Transverse colon (tissue), 4 donors: ENCODE measurements at places on chromosomes 13 and 19. TPM values are rescaled to one million over a fixed set of nuclear protein-coding genes. Genes with fewer than 3 reads are reported as not detected.

DNA sequence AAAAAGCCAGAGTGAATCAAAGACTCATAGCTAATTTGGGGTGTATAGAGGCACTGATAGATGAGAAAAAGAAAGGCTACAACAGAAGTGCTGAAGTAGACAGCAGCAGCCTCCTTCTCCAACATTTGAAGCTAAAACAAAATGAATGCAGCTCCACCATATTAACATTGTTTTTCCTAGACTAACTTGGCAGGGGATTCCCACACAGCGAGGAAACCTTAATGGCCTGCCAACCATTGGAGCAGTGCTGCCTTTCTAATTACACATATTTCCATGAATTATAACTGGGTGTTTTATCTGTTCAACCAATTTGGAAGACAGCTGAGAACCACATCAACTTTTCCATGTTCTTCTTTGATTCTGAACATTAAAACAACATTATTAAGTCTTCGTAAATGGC is 478.6 kb downstream of the LIG4 start:
- H3K36me3 ChIP-seq = no peaks in the 10 kb centered on the region
- no peak overlapping the region for H3K4me3 ChIP-seq
- no peak for DNase-seq
- no peaks in the 10 kb centered on the region for H3K27me3 ChIP-seq

- H3K27me3 ChIP-seq = no peaks in the 10 kb centered on the region
- no peak overlapping the region for H3K4me3 ChIP-seq
- H3K27ac ChIP-seq = no peak overlapping the region
- no peak for DNase-seq
- no peaks in the 10 kb centered on the region for H3K4me1 ChIP-seq
- H3K36me3 ChIP-seq = no peaks in the 10 kb centered on the region
Observed at GRCh38 chr19:13241231-13242104, 91.3 kb downstream of the IER2 start.

GRCh38 chr19:17555929-17556813 is 722 bp downstream of the COLGALT1 start:
- peak; percentile 81 for DNase-seq
- H3K27ac ChIP-seq = peak overlapping the region; percentile 94
- H3K36me3 ChIP-seq = peaks cover 8% of the 10 kb centered on the region
- H3K4me3 ChIP-seq = peak overlapping the region; percentile 99
- H3K4me1 ChIP-seq = peaks cover 10% of the 10 kb centered on the region
- no peaks in the 10 kb centered on the region for H3K27me3 ChIP-seq

GRCh38 chr13:75299913-75300862 is 181.8 kb downstream of the TBC1D4 start:
- H3K4me1 ChIP-seq = no peaks in the 10 kb centered on the region
- no peaks in the 10 kb centered on the region for H3K36me3 ChIP-seq
- H3K27ac ChIP-seq = no peak overlapping the region
- no peak for DNase-seq
- no peak overlapping the region for H3K4me3 ChIP-seq

DNA sequence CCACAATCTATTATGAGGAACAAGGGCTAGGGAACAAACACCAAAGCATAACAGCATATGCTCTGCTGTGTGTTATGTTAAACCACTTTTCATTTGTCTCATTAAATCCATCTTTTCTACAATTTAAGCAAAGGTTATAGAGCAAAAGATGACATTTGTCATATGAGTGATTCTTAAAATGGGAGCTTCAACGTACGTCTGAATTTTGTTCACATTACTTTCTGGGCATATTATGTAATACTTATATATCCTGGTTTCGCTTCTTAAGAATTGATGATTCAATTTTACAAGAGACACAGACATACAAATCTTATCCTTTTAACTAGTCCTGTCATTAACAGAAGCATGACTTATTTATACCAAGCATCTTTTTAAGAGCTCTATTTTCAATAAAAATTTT is 3.3 kb upstream of the TPP2 start:
- H3K27me3 ChIP-seq = no peaks in the 10 kb centered on the region
- H3K4me1 ChIP-seq = peaks cover 21% of the 10 kb centered on the region
- no peak overlapping the region for H3K27ac ChIP-seq
- H3K4me3 ChIP-seq = no peak overlapping the region

DNA sequence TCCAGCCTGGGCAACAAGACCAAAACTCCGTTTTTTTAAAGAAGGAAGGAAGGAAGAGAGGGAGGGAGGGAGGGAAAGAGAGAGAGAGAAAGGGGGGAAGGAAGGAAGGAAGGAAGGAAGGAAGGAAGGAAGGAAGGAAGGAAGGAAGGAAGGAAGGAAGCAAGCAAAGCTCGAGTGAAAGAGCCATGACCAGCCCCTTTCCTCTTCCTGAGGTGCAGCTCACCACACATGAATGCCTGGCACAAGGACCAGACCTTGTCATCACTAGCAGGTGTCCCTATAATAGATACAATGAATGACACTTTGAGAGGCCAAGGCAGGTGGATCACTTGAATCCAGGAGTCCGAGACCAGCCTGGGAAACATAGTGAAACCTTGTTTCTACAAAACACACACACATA is 31.0 kb downstream of the SPRY2 start:
- H3K36me3 ChIP-seq = no peaks in the 10 kb centered on the region
- H3K4me1 ChIP-seq = no peaks in the 10 kb centered on the region
- no peaks in the 10 kb centered on the region for H3K27me3 ChIP-seq
- no peak overlapping the region for H3K27ac ChIP-seq
- no peak for DNase-seq
- H3K4me3 ChIP-seq = no peak overlapping the region

DNA sequence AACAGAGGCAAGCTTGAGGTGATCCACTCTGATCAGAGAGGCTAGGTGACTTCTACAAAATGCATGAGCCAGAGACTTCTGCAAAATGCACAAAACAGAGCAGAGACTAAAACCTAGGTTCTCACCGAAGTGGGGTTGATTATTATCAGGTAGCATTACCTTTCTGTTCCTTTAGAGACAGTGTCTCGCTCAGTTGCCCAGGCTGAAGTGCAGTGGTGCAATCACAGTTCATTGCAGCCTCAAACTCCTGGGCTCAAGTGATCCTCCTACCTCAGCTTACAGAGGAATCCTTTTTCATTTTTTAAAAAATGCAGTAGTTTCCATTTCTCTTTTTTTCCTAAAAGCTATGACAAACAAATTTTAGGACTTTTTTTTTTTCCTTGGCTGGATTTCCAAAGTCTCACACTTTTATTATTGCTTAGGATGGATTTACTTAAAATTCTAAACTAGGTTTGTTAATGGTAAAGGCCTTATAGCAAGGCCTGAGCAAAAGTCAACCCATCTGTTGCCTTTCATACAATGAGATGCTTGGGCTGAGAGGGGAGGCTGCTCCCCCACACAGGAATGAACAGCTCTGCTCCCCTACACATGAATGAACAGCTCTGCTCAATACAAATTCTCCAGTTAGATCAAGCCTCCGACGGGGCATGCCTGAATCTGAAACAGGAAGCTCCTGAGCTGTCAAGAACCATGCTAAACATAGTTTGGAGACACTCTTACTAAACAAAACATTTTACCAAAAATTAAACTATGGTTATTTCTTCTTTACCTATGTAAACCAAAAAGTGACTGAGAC is 18.8 kb upstream of the TNFRSF19 start:
- H3K4me3 ChIP-seq = no peak overlapping the region
- H3K4me1 ChIP-seq = no peaks in the 10 kb centered on the region
- no peak for DNase-seq
- no peaks in the 10 kb centered on the region for H3K36me3 ChIP-seq
- no peak overlapping the region for H3K27ac ChIP-seq

- DNase-seq = no peak
- no peak overlapping the region for H3K4me3 ChIP-seq
- H3K27ac ChIP-seq = no peak overlapping the region
Observed at GRCh38 chr13:95822303-95822702, 145.4 kb downstream of the DNAJC3 start.

DNA sequence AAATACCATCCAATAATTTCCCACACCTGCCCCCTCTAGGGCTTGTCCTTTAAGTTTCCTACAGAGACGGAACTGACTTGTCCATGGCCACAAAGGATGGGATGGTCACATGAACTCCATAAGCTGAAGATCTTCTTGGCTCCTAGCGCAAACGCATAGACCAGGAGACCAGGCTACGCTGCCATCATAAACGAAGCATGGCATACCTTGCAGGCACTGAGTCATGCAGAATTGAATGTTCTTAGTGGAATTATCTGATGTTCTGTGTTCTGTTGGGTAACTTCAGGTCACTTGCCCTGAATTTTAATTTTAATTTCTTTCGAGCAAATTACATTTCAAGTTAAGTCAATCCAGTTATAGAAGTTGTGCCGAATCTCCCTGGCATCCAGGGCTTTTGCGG is 96.4 kb upstream of the STARD13 start:
- H3K27me3 ChIP-seq = no peaks in the 10 kb centered on the region
- no peak overlapping the region for H3K27ac ChIP-seq
- H3K4me3 ChIP-seq = no peak overlapping the region
- no peaks in the 10 kb centered on the region for H3K36me3 ChIP-seq
- no peak for DNase-seq
- H3K4me1 ChIP-seq = no peaks in the 10 kb centered on the region

DNA sequence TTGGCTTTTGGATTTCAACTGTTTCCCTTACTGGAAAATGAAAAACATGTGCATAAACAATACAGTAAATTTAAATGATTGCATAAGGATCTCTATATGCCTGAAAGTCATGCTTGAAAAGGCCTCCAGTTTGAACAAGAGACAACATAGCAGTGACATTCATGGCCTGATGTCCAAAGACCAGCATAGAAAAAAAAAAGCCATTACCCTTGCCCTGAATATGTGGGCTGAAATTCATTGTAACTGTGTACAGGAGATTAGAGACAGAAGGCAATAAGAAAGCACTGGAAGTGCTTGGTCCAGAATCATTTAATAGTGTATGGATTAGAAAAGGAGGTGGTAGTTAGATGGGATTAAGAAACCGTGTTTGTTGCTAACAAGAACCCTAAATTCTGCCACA is 15.4 kb downstream of the MIR17HG start:
- no peaks in the 10 kb centered on the region for H3K27me3 ChIP-seq
- H3K27ac ChIP-seq = no peak overlapping the region
- no peaks in the 10 kb centered on the region for H3K36me3 ChIP-seq
- no peak for DNase-seq
- H3K4me3 ChIP-seq = no peak overlapping the region

DNA sequence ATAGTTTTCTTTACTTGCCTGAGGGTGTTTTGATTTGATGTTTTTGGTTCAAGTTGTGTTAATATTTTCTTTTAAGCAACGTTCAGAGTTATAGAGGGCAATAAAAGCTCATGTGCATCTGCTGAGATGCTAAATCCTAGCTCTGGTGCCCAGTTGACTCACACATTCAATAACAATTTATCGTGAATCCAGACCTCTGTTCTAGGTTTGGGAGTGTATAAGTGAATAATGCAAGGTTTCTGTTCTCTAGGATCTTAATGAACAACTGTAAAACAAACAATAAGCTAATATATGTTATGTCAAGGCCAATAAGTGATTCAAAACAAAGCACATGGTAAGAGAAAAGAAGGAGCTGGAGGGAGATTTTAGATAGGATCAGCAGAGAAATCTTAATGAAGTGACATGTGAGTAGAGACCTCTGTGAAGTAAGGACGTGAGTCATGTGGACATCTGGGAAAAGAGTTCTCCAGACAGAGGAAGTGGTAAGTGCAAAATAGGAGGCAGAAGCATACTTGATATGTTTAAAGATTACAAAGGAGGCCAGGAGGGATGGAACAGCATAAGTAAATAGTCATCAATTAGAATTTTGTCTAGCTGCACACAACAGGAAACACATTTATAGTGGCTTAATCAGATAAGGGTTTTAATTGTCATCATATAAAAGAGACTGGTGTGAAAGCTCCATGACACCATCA is 278.5 kb upstream of the HTR2A start:
- H3K4me1 ChIP-seq = no peaks in the 10 kb centered on the region
- no peak overlapping the region for H3K4me3 ChIP-seq
- no peaks in the 10 kb centered on the region for H3K27me3 ChIP-seq
- H3K36me3 ChIP-seq = no peaks in the 10 kb centered on the region
- DNase-seq = no peak

GRCh38 chr19:35055715-35056179 is 14.2 kb downstream of the HPN start:
- no peaks in the 10 kb centered on the region for H3K36me3 ChIP-seq
- H3K27me3 ChIP-seq = peaks cover 10% of the 10 kb centered on the region
- no peak for DNase-seq
- H3K4me3 ChIP-seq = no peak overlapping the region

DNA sequence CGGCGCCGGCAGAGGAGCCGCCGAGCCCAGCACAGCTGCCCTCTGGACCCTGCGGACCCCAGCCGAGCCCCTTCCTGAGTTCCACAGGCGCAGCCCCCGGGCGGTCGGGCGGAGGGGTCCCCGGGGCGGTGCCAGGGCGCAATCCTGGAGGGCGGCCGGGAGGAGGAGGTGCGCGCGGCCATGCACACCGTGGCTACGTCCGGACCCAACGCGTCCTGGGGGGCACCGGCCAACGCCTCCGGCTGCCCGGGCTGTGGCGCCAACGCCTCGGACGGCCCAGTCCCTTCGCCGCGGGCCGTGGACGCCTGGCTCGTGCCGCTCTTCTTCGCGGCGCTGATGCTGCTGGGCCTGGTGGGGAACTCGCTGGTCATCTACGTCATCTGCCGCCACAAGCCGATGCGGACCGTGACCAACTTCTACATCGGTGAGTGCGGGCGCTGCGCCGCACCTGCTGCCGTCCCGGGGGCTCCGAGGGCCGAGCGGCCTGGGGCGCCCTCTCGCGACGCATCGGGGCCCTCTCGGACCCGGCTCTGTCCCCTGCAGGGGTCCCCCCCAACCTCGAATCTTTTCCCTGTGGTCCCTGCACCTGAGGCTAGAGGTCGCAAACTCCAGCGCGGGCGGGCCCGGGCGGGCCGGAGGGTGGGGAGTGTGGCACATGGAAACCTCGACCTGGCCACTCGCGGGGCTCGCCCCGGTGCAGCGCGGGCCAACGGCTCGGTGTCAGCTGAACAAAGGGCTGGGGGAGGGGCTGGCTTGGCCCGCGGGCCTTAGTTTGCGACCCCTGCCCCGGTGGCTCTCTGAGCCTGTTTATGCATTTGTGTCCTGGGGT is at the start of gene KISS1R:
TSS of gene KISS1R (plus strand) at position 11 of the 829 bp plus-strand sequence. CDS start at position 181, 170 bp downstream.
- peaks cover 55% of the 10 kb centered on the region for H3K27me3 ChIP-seq
- DNase-seq = no peak
- peak within 1 kb of the TSS; percentile 44 for H3K4me3 ChIP-seq
- H3K27ac ChIP-seq = no peak within 1 kb of the TSS
- no peaks in the 10 kb centered on the region for H3K36me3 ChIP-seq
- peaks cover 13% of the 10 kb centered on the region for H3K4me1 ChIP-seq

GRCh38 chr19:11264452-11265176 is 2.3 kb upstream of the DOCK6 start:
- H3K27ac ChIP-seq = peak overlapping the region; percentile 82
- peaks cover 49% of the 10 kb centered on the region for H3K4me1 ChIP-seq
- no peaks in the 10 kb centered on the region for H3K27me3 ChIP-seq

- no peak overlapping the region for H3K4me3 ChIP-seq
- H3K36me3 ChIP-seq = no peaks in the 10 kb centered on the region
- no peak overlapping the region for H3K27ac ChIP-seq
- peaks cover 15% of the 10 kb centered on the region for H3K4me1 ChIP-seq
- peaks cover 12% of the 10 kb centered on the region for H3K27me3 ChIP-seq
Observed at GRCh38 chr19:44582581-44583265, 30.6 kb upstream of the IGSF23 start.

GRCh38 chr13:95503662-95504061 is 48.9 kb upstream of the CLDN10 start:
- no peak overlapping the region for H3K4me3 ChIP-seq
- no peak for DNase-seq
- no peaks in the 10 kb centered on the region for H3K4me1 ChIP-seq
- H3K27me3 ChIP-seq = no peaks in the 10 kb centered on the region
- H3K27ac ChIP-seq = no peak overlapping the region

The OLFM4 gene
- total RNA-seq = 49.0 TPM

The UBL5 gene
- 141 TPM for total RNA-seq

The LIG4 gene
- total RNA-seq = 2.4 TPM

The ZNF135 gene
- total RNA-seq = 1.6 TPM

The GRIK5 gene
- total RNA-seq = 3.0 TPM

The SLC6A16 gene
- total RNA-seq = not detected

The HTR2A gene
- total RNA-seq = 0.14 TPM

The EPSTI1 gene
- total RNA-seq = 145 TPM

The CLEC11A gene
- 3.8 TPM for total RNA-seq
